ENCODE measurements at places on chromosomes 4 and X. TPM values are rescaled to one million over a fixed set of nuclear protein-coding genes. Genes with fewer than 3 reads are reported as not detected.

DNA sequence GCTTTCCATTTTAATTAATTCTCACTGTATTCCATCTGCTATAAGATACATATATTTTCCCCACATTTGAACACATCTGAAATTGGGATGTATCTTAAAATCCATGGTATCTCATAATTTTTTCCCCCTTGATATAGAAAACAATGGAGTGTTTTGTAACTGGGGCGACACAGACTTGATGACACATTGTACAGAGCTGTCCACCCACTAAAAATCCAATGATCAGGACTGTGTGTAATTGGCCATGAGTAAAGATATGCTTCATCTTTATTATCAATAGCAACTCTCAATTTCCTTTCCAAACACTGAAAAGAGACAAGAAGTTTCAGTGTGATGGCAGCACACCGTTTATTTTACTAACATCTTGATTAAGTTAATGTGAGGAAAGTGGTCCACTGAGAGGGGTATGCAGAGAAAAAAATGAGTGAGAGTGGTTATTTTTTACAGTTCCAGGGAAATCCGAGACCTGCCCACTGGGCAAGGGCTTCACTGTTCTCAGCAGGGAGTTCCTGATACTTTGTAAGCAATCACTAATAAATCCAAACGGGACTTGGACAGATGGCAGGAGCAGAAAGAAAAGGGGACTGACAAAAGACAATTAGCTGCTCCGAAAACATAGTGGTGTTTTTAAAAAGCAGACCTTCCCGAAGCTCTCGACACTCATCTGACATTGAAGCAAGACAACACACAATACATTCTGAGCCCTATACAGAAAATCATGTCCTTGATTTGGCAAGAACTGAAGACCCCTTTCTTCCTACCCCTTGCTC lies 149.4 kb downstream of the TSPAN5 start:
- DNase-seq: no peak

DNA sequence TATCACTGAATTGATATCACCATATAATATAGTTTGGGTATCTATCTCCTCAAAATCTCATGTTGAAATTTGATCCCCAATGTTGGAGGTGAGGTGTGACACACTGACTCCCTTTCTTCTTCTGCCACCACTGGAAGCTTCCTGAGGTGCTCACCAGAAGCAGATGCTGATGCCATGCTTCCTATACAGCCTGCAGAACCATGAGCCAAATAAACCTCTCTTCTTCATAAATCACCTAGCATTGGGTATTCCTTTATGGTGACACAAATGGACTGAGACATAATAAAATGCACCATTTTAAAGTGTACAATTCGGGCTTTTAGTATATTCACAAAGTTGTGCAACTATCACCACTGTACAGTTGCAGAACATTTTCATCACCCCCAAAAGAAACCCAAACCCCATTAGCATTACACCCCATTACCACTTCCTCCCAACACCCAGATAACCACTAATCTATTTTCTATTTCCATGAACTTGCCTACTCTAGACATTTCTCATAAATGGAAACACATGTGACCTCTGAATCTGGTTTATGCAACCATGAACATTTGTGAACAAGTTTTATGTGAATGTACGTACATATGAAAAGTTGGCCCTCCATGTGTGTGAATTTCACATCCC lies 148.9 kb downstream of the OPHN1 start:
- DNase-seq: no peak

- DNase-seq: no peak
These were observed 81.0 kb downstream of the MAGED4 start for GRCh38 chrX:52265713-52266112.

- peak; percentile 63 for DNase-seq
These were observed 27.2 kb upstream of the SEC24B start for GRCh38 chr4:109406337-109406931.

DNA sequence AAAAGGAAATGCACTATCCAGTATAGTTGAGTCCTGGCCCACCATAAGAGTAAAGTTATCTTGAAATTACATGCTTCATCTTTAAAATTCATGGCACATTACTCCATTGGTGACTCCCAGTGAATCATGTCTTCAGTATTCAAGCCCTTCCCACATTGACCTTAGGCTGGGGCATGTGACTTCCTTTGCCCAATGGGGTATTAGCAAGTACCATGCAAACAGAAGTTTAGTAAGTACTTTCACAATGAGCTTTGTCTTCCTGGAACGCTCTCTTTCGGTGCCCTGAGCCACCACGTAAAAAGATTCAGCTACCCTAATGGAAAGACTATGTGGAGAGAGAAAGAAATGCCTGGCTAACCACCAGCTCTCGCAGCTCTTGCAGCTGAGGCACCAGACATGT lies 235.4 kb downstream of the HNRNPD start:
- no peak for DNase-seq

DNA sequence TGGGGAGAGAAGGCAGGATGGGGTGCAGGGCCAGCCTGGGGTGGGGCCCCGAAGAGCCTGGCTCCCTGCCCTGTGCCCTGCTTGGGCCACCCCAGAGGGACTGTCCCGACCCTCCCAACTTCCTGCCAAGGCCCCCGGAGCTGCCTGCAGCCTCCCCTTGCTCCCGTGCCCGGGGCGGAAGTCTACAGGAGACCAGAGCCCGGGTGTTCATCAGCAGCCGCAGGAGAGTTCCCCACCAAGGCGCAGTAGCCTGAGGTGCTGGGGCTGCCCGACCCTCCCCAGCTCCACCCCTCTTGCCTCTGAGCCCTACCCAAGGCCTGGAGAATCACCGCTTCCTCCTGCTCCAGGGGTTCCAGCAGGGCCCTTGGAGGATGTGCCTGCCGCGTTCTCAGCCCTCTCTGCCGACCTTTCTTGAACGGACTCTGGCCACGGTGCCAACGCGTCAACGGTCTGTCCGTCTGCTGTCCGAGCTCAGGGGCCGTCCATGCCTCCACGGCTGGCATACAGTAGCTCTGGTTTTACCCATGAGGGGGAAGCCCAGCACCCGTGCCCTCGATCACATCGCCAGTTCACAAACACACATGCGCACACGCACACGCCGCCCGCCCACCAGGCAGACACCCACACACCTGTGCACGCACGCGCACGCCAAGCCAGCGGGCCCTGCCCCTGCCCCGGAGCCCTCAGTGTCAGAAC lies 36.0 kb upstream of the SPON2 start:
- DNase-seq: no peak

- DNase-seq: no peak
These were observed 109.7 kb upstream of the PNPLA4 start for GRCh38 chrX:8036914-8037313.

GRCh38 chr4:3572363-3572762 lies 40.1 kb upstream of the LRPAP1 start:
- DNase-seq: no peak

GRCh38 chrX:1389181-1389992 lies 2.5 kb downstream of the SLC25A6 start:
- no peak for DNase-seq

DNA sequence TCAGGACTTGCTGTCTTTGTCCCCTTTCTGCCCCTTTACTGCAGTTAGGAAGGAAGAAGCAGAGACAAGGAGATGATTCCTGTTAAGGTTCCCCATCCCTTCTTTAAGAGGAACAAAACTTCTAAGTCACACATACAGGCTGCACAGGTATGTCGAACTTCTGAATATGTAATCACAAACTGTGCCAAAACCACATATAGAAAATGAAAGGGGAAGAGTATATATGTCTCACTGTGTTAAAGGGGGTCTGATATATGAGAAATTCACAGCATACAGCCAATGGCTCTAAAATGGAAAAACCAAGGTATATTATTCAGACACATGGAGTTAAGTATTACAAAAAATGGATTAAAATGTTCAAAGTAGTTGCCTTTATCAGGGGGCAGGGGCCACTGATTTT lies 11.7 kb downstream of the CFAP97 start:
- DNase-seq: no peak

DNA sequence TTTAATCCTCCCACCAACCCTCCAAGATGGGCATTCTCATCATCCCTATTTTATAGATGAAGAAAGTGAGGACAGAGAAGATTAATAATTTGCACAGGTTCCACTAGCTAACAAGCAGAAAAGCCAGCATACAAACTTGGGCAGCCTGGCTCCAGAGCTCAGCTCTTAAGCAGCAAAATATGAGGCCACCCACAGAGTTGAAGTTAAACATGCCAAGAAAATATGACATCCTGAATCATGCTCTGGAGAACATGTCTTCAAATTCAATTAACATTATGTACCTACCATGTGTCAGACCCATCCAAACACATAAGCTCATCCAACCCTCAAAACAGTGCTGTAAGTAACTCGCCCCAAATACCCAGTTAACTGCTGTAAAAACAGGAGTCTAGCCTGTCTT lies 33.9 kb downstream of the USP46 start:
- no peak for DNase-seq

DNA sequence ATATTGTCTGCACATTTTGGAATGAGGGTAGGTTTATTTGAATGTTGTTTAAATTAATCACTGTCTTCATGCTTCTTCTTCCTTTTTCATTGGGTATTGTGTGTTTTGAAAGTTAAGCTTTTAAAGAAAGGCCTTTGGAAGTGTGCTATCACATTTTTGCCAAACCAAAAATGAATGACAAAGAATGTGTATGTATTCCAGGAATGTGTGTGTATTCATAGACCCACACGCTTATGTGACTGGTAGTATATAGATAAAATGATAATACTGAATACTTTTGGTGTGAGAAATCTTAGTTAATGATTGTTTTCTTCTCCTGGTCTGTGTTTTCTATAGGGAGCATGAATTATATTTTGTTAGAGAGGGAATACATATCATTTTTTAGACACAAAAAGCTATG lies 404.4 kb downstream of the TLL1 start:
- DNase-seq: no peak

DNA sequence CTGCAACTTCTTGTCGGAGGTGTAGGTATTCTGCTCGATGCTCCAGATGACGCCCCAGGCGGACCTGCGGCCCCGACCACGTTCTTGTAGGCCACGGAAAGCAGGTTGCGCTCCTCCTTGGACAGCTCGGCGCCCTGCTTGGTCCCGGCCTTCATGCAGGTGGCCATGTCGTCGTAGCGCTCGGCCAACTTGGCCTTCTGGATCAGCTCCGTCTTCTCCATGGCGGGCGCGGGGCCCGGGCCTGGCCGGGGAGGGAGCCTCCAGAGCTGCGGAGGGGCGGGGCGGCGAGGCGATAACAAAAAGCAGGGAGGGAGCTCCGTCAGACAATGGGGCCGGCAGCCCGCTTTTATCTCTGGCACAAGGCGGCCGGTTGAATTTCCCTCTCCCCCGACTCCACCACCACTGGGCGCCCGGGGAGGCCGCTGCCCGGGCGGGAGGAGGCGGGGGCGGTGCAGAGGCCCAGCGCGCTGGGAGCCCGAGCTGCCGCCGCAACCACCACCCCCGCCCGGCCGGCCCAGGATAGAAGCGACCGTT lies 28.3 kb upstream of the DRP2 start:
- no peak for DNase-seq

- DNase-seq: no peak
These were observed 524 bp downstream of the RAB33A start for GRCh38 chrX:130172127-130172845.

DNA sequence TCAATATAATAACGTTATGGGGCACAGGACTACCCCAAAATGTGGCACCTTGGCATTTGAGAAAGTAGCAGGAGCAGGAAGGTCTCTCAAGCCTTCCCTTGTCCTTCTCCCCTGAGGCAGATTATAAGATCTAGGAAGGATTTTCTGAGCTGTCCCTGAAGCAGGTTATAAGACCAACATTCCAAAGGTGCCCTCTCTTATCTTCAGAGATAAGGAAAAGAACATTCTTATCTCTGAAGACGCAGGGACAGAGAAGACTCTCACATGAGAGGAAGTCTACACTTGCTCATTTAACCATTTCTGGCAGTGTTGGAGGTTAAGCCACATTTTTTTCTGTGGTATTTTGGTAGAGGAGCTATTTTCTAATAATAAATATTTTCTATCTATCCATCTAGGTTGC lies 437.9 kb upstream of the MAOA start:
- DNase-seq: no peak

GRCh38 chrX:87327267-87327666 lies 190.3 kb upstream of the KLHL4 start:
- no peak for DNase-seq

DNA sequence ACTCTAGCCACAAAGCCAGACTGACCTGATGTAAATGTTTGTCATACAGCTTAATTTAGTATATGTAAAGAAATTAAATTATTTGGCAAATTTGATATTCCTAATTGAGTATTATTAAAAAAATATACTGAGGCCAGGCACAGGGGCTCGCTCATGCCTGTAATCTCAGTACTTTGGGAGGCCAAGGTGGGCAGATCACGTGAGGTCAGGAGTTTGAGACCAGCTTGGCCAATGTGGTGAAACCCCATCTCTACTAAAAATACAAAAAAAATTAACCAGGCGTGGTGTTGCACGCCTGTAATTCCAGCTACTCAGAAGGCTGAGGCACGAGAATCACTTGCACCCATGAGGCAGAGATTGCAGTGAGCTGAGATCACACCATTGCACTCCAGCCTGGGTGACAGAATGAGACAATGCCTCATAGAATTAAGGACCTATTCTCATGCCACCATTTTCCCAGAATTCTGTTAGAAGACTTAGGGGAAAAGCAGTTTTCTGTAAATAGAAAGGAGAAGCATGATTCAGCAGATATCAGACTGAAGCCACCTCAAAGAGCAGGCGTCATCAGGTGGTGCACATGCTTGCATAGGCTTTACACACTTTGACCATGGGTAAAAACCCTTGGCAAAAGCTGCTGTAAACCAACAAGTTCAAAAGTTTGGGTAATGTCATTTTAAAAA lies 6.1 kb downstream of the UBQLN2 start:
- DNase-seq: no peak

GRCh38 chr4:38621028-38621684 lies 42.8 kb upstream of the KLF3 start:
- DNase-seq: peak; percentile 95

DNA sequence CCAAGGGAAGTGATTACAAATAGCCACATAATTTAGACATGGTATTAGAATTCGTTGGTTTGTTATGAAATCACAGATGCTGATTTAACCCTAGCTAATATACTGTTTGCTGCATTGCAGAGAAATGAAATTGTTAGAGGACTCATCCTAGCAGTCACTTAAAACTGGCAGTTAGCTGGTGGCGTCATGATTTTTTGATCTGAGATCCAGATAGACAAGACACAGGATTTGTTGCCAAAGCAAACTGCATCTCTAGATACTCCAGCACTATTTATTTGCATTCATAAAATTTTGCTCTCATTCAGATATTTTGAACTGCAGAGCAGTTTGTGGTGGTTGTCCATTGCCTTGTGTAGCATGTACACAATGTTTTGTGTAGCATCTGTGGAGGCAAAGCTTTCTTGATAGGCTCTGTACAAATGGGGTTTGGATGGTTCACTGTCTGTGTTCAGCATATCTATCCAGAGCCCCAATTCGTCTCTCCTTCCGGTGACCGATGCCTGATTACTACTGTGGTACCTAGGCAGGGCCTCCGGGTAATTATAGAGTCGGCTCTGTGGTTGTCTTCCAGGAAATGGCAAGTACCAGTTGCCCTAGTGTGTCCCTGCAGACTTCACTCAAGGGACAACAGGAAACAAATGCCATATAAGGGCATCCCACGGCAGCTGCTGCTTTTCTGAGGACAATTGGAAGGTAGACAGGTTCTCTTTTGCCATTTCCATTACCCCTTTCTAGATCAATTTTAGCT lies 30.1 kb upstream of the SPARCL1 start:
- peak; percentile 81 for DNase-seq

Gene CLDN2
- not detected for total RNA-seq

Gene NUP62CL
- 0.48 TPM for total RNA-seq

Gene AGTR2
- 0.25 TPM for total RNA-seq

Gene PLXNB3
- total RNA-seq: 1.6 TPM

Gene ADGRL3
- total RNA-seq: not detected

Gene EDA
- 1.1 TPM for total RNA-seq

Gene TLR8
- total RNA-seq: not detected

Gene RAB9B
- total RNA-seq: 0.74 TPM

Gene LRP2BP
- 0.39 TPM for total RNA-seq

Gene KLHL4
- 23.6 TPM for total RNA-seq

Gene CSN2
- not detected for total RNA-seq

Gene SNCA
- total RNA-seq: 29.6 TPM

Data from H4 (cell line).